ENCODE measurements at places on chromosomes 2 and 18.

GRCh38 chr2:124668161-124668560 lies 643.1 kb downstream of the CNTNAP5 start:
- no peaks in the 10 kb centered on the region for H3K36me3 ChIP-seq
- H3K4me1 ChIP-seq = no peaks in the 10 kb centered on the region
- no peak for DNase-seq
- no peaks in the 10 kb centered on the region for H3K27me3 ChIP-seq

DNA sequence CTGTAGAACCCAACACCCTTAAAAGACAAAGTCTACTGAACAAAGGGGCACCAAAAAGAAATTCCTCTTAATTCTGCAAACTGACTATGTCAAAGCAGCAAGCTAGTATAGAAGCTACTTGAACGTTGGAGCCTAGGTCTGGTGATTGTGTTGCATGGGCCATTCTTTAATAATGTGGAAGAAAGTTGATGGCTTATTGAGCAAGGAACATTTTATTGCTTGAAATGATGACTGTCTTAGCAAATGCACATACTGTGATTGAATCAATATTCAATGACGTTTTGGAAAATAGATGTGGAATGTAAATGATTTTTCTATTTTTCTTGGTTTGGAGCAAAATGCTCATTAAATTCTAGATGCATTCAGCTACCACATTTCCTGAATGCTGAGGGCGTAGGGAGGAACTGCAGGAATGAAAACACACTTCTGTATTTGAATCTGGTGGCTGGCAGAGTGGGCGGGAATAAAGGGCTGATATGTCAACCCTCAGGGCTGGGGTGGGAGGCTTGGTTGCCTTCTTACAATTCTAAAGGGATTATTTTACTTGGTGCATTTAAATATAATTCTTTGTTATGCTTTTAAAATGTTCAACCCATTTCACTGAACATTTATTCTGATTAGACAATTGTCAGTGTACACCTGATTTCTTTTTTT lies 26.5 kb downstream of the MYO3B start:
- no peaks in the 10 kb centered on the region for H3K27me3 ChIP-seq
- no peaks in the 10 kb centered on the region for H3K4me1 ChIP-seq
- no peak for DNase-seq
- H3K4me3 ChIP-seq = no peak overlapping the region

- no peak overlapping the region for H3K4me3 ChIP-seq
- H3K4me1 ChIP-seq = no peaks in the 10 kb centered on the region
- DNase-seq = peak; percentile 33
- no peak overlapping the region for H3K27ac ChIP-seq
Measured at GRCh38 chr2:239195318-239195871, 205.4 kb downstream of the HDAC4 start.

DNA sequence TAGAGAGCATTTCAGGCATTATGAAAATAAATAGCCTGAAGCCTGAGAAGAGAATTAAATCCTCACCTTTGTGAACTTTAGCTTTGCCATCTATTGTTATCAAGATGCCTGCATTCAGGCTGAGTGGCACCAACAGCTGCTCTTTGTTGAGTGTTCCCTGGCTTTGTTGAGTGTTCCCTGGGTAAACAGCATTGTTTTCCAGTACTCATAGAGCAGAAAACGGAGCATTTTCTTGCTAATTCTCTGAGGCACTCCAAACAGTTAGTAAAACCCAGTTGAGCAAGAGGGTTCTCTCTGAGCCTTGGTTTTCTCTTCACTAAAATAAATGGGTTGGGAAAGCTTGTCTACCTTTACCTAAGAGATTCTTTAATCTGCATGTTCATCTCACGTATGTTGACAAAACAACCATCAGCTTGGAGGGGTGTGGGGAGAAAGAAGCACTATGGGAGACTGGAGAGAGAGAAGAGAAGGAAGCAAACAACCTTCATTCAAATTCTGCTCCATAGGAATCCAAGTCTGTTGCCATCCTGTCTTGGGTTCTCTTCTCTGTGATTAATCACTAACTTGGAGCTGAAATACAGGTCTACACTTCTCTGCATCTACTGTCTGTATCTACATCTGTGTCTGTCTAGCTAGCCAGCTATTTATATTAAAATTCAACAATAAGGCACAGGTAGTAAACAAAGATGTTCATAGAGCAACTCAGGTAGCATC lies 567.0 kb upstream of the SOX11 start:
- no peak overlapping the region for H3K4me3 ChIP-seq
- DNase-seq = no peak
- H3K27ac ChIP-seq = peak overlapping the region; percentile 59
- H3K4me1 ChIP-seq = peaks cover 8% of the 10 kb centered on the region
- no peaks in the 10 kb centered on the region for H3K36me3 ChIP-seq

GRCh38 chr2:236730393-236730792 lies 160.8 kb downstream of the ACKR3 start:
- H3K4me3 ChIP-seq = no peak overlapping the region
- H3K27ac ChIP-seq = no peak overlapping the region
- no peaks in the 10 kb centered on the region for H3K27me3 ChIP-seq
- no peaks in the 10 kb centered on the region for H3K4me1 ChIP-seq
- H3K36me3 ChIP-seq = no peaks in the 10 kb centered on the region
- DNase-seq = no peak
